ENCODE measurements at places on chromosomes 2 and 18.

DNA sequence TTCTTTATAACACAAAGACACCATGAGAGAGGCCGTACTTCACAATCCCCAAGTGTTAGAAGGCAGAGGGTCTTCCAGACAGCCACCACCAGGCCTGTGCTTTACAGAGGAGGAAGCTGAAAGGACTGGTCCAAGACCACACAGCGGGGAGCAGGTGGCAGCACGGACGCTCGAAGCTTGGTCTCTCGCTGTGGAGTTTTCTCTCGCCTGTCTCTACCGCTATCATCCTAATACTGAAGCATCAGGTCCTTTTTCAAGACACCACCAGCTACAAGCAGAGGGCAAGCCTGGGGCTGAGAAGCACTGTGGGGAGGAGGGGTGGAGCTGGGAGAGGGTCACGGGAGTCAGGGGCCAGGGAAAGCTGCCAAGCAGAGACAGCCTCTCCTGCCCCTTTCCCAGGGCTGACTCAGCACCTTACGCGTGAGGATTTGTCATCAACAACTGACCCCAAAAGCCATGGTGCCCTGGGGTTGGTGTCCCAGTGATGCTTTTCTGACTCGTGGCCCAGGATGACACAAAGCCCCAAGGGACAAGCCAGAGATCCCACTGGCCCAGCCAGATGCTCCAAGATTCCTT, 31.9 kb upstream of the FOSL2 start:
- no peak for DNase-seq

DNA sequence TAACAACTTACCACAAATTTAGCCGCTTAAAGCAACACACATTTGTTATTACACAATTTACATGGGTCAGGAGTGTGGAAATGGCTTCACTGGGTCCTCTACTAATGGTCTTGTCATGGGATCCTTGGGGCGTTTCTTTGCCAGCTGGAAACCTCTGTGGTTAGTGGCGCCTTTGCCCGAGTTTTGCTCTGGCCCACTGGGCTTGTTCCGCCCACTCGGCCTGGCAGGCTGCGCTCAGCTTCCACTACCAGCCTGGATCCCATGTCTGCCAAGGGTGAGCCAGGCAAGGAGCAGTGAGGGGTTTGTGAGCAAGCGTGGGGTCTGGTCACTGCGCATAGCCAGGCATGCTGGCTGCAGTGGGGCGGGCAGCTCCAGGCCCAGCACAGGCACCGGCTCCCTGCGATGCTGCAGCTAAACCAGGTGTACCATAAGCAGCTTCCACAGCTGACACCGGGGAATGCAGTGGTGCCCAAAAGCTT, 16.2 kb upstream of the MBD2 start:
- DNase-seq = no peak

GRCh38 chr2:23379220-23379695, 5.7 kb upstream of the KLHL29 start:
- no peak for DNase-seq

DNA sequence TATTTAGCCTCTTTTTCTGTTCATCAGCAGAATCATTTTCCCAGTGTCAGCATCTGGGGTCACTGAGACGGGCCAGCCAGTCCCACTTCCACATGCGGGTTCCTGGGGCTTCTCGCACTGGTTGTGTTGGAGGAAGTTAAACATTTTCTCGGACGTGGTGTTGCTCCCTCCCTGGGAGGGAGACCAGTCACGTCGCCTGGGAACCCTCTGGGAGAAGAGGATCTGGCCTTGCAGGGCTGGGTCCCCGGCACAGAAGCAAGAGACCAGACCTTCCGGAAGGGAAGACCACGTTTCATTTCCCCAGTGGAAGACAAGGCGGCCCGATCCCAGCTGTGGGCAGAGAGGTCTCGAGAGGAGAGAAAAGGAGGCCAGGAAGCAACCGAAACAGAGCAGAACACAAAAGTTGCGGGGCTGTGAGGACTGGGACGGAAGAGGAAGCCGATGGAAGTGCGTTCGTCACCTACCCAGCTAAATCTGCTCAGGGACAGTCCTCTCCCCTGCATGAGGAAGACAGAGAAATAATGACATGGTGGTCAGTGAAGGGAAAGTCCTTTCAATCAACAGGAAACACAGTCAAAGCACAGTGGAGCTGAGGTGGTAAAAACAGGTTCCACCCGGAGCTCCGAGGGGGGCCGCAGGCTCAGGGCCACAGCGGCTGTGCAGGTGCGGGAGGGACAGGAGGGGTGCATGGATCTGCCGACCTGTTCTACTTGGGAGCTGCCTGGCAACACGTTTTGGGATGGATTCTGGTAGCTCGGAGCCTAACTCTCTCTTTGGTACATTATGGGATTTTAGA, 144.4 kb downstream of the MBP start:
- DNase-seq = no peak

GRCh38 chr18:48173557-48173956, 235.6 kb downstream of the ZBTB7C start:
- no peak for DNase-seq

- no peak for DNase-seq
Measured at GRCh38 chr2:180130403-180130802, 123.3 kb upstream of the CWC22 start.

GRCh38 chr18:63505566-63506335, 29.0 kb downstream of the SERPINB5 start:
- no peak for DNase-seq

DNA sequence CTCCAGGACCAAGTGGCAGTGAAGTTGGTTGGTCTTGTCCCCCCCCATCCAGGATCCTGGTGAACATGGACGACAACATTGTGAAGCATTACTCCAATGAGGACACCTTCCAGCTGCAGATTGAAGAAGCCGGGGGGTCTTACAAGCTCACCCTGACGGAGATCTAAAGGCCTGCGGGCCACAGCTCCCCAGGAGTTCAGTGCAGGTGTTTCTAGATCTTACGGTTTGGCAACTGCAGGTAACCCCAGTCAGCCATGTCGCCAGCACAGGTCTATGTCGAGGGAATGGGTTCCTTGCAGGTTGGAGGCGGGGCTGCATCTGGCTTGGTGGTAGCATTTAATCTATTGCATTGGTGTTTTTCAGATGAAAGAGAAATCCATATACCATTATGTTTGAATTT, 42.8 kb upstream of the KLF11 start:
- DNase-seq = no peak

DNA sequence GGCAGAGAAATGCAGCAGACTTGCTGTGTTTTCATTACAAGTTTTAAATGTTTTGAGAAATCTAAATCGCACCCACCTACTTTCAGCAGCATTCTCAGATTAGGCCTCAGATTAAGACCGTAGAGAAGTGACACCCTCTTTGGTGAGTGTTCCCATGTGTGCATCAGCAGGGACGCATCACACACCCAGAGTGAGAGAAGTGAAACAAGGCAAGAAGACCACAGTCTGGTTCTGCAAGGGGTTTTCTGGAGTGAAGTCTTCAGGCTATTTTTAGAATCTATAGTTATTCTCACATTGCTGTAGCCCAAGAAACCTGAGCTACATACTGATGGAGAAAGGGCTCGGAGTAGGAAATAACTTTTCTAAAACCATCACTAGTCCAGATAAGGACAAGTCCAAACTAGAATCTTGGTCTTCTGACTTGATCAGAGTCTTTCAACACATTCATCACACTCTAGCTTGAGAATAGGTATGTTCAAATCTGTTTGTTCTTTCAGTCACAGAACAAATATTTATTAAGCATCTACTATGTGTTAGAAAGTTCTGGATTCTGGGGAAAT, 1216.6 kb upstream of the PIK3C3 start:
- DNase-seq = no peak

DNA sequence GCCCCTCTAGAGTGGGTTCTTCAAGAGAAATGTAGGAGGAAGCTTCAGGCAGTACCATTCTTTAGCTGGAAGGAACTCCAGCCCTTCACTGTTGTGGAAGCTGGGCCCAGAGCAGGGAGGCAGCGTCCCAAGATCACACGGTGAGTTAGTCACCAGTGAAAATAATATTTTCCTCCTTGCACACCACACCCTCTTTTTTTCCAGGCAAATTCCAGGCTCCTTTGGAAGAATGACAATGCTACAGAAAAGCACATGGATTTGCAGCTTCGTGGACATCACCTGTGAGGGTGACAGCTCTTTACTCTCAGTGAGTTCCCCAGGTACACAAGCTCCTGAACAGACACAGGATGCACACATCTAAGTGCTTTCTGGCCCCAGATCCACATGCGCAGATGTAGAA, 157.1 kb downstream of the COL6A3 start:
- DNase-seq = no peak

DNA sequence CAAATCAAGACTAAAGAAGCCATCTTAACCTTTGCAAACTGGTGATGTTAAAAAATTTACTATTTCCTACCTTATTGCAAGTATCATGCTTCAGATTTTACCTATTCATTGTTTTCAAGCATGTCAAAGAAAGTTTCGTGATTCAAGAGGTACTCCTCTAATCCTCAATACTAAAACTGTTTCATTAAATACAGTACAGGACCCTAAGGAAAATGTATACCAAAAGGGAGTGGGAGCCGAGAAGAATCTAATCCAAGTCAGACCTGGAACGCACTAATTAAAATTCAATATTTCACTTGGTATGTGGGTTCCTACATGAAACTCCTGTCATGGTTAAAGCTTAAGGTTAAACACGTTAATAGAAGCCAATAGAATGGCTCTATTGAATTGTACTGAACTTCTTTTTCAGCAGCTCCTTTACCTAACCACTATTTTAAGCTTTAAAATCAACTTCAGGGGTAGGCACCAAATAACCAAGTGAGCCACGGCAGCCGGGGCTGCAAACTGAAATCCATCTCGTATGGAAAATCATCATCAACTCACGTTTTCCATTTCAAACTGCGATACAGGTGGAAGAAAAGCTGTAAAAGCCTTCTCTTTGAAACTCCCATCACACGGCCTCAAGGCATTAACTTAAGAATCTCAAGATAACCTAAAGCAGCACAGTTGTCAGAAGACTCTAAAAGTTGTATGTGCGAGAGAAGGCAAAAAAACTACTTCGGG, 188.8 kb downstream of the ZEB2 start:
- no peak for DNase-seq

DNA sequence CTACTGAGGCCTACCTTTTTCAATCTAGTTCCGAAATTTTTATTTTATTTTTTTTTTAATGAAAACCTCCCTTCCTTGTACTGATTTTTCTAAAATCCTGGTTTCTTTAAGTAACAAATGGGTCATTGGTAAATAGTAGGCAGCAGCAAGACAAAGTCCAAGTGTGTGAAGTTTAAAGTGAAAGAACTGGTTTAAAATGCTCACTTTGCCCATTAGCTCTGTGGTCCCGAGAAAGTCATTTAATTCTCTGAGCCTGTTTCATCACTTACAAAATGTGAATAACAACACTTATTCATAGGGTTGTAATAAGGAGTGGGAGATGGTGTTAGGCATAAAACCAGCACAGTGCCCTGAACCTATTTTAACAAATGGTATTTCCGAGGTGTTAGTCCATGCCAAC, 426.2 kb downstream of the ERBB4 start:
- no peak for DNase-seq

- no peak for DNase-seq
Measured at GRCh38 chr2:113217455-113218282, 43.9 kb downstream of the PSD4 start.

DNA sequence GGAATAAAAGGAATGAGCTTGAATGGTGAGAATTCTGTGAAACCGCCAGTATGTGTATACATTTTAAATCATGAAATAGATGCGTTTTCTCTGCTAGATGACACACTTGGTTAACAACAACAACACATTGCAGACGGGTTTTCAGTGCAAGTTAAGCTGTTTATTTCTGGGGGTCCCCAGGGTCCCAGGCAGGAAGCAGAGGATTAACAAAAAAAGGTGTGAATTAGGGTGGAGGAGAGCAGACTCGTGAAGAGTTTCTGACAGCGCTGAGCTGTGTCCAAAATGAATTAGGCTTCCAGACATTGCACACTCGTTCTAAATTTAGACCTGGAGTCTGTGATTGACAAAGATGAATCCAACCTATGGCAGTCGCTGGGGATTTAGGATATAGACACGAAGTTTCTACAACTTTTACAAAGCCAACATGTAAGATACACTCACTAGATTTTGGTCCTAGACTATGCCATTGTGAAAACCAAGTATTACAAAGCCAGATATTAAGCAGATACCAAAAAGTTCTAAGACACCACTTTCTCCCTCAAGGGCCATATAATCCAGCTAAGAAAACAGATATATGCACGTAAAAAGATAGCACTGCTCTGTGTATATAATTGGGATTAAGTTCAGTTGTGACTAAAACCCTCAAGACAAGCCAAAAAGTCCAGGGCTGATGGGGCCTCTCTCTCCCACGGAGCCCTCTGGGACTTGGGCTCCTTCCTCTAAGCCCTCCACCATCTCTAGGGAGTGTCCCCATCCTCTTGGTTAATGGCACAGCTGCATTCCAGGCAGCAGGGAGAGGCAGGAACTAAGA, 120.2 kb downstream of the ACAA2 start:
- DNase-seq = no peak

DNA sequence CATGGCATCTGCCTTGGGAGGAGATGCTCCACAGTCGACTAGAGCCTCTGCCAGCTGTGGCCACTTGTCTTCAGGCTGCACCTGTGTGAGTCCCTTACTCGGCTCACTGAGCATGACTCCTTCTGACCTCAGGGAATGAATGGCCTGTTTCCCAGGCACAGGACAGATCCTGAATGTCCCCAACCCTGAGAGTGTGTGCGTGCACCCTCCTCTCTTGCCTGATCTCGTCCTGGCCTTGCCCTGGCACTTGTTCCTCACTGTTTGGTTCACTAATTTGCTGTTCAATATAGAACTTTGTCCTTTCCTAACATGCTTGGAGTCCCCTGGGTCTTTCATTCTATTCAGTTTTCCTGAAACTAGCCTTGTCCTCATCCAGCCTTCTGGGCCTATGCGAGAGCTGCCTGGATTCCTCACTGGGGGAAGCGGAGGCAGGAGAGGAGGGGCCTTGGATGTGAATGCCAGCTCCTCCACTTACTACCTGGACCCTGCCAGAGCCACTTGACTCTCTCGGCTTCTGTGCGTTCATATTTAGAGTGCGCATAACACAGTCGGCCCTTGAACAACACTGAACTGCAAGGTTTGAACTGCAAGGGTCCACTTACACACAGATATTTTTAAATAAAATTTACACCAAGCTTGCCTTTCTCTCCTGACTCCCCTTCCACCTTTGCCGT, 184.8 kb downstream of the ACKR3 start:
- no peak for DNase-seq

- no peak for DNase-seq
Measured at GRCh38 chr18:64082054-64082453, 66.8 kb downstream of the LINC00305 start.

- no peak for DNase-seq
Measured at GRCh38 chr2:240764605-240765004, 55.4 kb downstream of the KIF1A start.
